ENCODE measurements at places on chromosomes 6 and 20.

- no peak for DNase-seq
Observed at GRCh38 chr20:33709398-33709797, 10.7 kb downstream of the PXMP4 start.

- DNase-seq = no peak
Observed at GRCh38 chr6:119463081-119463626, 113.6 kb upstream of the MAN1A1 start.

DNA sequence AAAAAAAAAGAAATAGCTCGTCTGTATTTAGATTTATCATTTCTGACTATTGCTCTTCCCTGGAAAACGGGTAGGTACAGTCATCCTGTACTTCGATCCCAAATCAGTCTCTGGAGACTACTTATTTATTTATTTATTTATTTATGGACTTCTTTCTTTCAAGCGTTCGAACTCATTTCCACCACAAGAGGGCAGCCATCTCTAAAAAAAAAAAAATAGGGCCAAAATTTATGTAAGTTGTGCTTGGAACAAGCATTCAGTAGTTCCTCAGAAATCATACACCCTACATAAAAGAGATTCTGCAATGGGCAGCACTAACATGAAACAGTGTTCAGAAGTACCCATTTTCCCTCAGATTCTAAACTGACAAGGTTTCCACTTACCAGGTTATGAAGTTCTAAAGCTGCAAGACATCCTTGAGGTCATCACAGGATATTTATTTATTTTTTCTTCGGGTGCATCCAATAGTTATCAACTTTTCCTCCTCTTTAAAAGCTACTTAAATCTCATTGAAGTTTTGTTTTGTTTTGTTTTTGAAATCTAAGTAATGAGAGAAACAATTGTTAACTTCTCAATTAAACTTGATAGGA is 1.9 kb upstream of the BMP2 start:
- DNase-seq = no peak

DNA sequence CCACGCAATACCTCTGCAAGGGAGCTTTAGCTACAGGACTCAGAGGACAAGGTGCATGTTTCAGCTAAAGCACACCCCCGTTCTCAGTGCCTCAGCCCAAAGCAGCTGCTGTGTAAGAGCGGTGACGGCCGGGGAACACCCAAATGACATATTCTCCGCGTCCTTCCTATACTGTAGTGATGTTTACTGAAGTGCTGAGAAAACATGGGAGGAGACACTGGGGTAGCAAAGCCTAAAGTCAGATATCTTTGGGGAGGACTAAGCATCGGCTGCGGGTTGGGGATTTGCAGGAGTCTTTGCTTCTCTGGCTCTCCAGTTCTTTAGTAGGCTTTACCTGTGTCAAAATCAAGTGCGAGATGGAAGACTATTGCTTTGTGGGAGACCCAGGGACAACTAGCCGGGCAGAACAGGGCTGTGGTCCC is 1.7 kb downstream of the SLC22A23 start:
- peak; percentile 33 for DNase-seq

DNA sequence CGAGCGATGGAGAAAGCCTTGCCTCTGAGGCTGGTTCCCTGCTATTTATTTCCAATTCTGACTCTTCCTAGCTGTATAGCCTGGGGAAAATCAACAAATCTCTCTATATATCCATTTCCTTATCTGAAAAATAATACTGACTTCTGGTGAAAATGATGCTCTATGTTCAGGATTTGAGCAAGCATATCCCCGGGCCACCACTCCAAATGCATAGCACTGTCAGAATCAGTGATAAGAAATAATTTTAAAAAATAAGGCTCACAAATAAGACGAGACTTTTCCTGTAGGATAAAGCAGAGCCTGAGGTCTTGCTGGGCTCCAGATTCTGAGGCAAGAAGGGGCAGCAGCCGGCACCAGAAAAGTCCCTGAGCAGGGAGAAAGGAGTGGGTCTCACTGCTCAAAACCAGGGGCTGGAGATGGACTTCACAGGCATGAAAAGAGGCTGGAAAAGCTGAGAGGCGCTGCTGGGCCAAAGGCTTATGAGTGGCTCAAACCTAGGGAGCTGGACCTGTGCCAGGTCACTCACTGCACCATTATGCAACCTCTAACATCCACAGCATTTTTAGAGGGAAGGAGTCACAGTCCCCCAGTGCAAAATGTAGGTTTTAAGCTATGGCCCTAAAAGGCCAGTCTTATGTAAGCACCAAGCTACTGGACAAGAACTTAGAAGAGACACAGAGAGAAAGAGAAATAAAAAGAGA is 48.1 kb upstream of the SLC17A4 start:
- DNase-seq = no peak

DNA sequence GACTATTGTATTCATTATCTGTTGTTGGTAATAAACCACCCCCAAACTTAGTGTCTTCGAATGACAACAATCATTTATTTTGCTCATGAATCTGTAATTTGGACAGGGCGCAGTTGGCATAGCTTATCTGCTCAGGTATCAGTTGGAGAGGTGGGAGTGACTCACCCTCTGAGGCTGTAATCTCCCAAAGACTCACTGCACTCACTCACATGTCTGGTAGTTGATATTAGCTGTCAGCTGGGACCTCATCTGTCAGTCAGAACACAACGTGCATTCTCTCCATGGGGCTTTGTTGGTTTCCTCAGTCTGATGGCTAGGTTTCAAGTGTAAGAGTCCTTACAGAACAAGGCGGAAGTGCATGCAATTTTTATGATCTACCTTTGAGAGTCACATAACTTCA is 219.0 kb upstream of the PRND start:
- DNase-seq = no peak

GRCh38 chr6:123629258-123629941 is 7.3 kb downstream of the TRDN start:
- no peak for DNase-seq

DNA sequence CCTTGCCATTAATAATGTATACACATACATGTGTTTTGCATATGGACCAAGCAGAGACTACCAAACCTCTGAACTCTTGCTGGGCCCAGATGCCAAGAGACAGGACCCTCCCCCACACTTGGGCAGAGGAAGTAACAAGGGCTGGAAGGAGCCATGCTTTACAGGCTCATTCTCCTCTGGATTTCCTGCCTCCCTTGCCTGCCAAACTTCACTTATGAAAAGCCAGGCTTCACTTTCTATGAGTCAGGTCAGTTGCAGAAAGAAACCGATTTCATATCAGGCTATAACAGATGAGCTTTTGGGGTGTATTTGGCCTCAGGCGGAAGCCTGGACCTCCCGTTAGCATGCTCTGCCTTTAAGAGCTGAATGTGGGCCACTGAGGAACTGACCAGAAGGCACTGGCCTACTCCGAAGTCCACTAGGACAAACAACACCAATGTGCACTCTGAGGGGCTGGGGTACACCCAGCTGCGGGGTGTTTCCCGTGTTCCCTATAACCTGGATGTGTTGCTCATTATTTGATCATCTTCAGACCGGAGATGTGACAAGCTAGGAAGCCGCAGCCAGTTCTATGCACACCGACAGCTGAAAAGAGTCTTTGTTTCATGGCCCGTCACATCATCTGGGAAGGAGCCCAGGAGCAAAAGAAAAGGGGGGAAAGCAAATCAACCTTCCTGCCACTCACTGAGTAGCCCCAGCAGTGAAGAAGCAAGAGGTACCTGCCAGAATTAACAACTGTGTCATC is 28.5 kb downstream of the HAO1 start:
- DNase-seq = no peak

DNA sequence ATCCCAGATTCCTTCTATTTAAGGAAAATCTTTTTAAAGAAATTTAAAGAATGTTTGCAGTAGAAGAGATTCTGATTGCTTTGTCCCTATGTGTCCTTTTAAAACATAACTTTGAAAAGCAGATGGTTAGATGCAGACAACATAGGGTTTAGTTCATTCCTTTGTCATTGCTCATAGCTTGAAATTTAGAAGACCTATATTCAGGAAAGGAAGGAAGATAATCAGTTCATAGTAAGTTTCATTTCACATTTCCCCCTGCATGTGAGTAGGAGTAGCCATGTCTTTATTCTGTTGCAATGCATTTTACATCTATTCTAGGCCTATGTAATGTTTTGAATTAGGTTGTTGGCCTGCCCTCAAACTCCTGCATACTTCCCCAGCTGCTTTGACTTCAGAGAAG is 197.9 kb upstream of the GRIK2 start:
- no peak for DNase-seq

- DNase-seq = no peak
Observed at GRCh38 chr6:34249469-34250261, 859 bp upstream of the SMIM29 start.

GRCh38 chr20:53883098-53883911 is 187.1 kb downstream of the BCAS1 start:
- no peak for DNase-seq

- no peak for DNase-seq
Observed at GRCh38 chr20:59804347-59804746, 129.1 kb downstream of the SYCP2 start.

DNA sequence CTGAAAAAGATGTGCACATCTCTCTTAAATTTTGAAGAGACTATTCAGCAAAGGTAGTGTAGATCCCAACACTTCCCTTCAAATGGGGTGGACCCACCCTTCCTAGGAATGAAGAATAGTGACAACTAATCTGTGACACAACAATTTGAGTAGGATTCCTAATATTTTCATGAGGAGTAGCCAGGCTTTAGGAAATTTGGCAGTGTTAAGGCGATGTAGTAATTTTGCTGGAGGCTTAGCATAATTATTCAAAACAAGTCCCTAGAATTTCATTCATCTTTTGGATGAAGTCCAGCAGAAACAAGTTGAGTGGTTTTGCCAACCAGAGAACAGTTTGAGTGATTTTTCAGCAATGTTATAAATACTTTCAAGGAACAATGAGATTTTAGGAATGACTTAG is 52.4 kb downstream of the ELOVL4 start:
- DNase-seq = no peak

GRCh38 chr6:121826156-121826810 is 390.8 kb downstream of the GJA1 start:
- no peak for DNase-seq

- no peak for DNase-seq
Observed at GRCh38 chr20:59628171-59628570, 23.8 kb downstream of the PHACTR3 start.

GRCh38 chr6:137884149-137884909 is 17.3 kb downstream of the TNFAIP3 start:
- no peak for DNase-seq

All from activated T-cell treated with anti-CD3 and anti-CD28 coated beads for 48 hours (primary cell).